HuH-7.5 (cell line): ENCODE measurements at places on chromosomes 5 and 9.

- DNase-seq = no peak
Measured at GRCh38 chr9:101467690-101468089, 32.1 kb upstream of the ALDOB start.

DNA sequence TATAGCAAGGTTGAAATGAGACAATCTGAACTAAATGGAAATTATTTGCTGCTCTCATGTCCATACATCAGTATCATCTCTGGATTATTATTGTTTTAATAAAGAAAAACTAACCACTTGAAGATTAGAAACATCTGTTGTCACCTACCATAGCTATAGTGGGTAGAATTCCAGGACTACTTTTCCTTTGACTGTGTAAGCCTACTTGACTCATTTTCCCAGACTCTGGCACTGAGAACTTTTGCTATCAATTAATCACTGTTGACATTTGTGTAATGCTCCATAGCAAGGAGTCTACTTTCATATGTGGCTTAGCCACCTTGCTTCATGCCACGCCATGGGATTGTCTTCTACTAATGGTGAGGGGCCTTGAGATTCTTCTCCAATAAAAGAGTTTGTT, 59.9 kb upstream of the ARRDC3 start:
- DNase-seq = no peak

DNA sequence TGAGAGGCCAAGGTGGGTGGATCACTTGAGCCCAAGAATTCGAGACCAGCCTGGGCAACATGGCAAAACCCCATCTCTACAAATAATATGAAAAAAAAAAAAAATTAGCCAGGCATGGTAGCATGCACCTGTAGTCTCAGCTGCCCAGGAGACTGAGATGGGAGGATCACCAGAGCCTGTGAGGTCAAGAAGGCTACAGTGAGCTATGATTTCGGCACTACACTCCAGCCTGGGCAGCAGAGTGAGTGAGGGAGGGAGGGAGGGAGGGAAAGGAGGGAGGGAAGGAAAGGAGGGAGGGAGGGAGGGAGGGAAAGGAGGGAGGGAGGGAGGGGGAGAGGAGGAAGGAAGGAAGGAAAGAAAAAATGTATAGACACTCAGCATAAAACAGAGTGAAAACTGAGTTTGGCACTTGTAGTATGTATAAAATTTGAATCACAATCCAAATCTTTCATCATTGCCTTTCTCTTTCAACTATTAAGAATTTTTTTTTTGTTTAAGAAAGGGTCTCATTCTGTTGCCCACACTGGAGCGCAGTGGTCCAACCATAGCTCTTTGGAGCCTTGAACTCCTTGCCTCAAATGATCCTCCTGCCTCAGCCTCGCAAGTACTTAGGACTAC, 27.8 kb downstream of the SERINC5 start:
- no peak for DNase-seq

DNA sequence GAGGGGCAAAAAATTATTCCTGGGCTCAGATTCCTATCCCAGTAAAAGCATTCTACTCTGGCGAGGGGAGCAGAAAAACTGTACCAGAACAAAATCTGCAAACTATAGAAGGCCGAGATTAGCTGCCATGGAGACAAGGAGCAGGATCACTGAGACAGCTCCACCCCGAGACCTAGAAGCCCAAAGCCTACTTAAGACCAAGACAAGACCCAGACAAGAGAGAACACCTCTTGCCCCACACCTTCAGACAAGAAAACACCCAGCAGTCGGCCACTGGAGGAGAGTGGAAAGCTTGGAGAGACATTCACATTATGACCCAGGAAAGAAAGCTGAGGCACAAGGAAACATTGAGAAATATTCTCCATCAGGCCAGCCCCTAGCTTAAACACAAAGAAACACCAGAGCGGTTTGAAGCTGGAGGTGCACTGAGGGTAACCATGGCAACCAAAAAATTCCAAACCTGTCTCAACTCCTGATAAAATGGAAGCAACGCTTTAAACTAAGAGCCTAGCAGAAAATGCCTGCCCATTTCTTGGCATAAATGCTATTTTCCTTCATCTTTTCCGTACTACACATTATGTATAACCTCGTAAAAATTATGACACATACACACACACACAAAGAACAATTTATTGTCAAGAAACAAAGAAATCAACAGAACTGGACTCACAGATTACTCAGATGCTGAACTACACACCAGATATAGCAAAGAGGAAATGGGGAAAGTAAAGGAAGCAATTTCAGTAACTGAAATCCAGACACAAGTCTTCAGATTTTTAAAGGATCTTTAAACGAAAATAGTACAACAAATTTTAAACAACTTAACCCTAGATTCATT, 53.8 kb upstream of the FTMT start:
- no peak for DNase-seq

DNA sequence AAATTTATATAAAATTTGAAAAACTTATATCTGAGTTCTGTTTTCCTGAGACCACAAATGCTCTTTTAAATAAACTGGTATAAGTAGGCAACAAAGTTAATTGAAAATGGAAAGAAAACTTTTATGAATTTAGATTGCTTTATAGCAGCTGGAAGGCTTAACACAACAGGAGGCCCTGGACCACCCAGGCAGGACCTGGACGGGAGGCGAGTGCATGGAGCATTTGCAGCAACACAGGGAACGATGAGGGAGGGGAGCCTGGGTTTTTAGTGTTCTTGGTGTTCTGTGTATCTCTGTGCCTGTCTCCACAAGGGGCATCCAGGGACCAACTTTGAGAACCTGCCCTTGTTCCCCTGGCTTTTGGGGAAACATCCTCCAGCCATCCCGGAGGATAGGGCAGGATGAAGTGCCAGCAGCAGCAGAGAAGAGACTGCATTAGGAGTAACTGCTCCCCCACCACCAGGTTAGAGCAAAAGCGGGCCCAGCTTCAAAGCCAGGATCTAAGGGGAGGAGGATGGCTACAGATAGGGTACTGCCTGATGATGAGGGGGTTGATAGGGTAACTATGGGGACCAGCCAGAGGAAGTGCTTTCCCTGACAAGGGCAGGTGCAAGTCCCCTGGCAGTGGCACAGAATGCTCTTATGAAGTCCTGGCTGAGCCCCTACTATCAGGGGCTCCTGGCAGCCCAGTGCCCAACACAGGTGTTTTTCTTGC, 6.7 kb upstream of the SPATA31E1 start:
- no peak for DNase-seq

- no peak for DNase-seq
Measured at GRCh38 chr5:22044229-22044628, 808.9 kb downstream of the CDH12 start.

DNA sequence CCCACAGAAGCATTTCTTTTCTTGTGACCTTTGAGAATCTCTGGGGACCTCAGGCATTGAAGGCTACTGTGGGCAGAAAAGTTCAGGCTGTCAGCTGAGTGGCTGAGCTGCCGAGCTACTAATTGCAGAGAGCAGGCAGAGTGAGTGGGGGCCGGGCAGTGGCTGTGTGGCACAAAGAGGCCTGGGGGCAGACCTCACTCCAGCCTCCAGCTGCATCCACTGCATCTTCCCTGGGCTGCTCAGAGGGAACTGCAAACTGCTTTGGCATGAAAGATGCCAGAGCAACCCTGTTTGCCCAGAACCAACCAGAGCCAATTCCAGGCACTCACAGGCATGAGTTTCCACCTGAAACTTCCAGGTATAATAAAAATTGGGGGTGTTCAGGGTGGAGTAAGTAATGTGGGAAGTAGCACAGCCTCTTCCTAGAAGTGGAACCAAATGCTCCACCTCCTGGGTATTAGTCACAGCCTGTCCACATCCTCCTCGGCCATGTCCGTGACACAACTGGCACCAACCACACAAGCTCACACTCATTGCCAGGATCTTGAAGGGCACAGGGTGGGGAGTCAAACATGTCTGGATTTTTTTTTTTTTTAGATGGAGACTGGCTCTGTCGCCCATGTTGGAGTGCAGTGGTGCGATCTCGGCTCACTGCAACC, 548.9 kb downstream of the BNC2 start:
- no peak for DNase-seq

DNA sequence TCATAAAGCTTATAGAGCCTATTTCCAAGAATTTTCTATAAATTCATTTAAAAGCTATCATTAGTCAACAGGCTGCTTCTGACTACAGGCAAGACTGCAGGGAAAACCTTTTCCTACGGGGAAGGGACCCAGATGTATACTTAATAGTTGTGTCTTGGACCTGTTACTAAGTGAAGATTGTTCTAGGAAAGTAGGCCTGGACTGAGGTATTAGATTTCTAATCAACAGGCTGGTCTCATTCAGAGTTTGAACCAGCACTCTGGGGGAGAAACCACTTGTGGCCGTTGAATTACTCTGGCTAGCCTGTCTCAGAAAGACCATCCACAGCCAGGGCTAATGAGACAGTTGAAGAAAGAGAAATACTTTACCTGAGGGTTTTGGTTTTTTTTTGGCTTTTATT, 60.0 kb downstream of the IL6ST start:
- DNase-seq = no peak

GRCh38 chr5:131210151-131210510, 39.4 kb downstream of the LYRM7 start:
- no peak for DNase-seq

DNA sequence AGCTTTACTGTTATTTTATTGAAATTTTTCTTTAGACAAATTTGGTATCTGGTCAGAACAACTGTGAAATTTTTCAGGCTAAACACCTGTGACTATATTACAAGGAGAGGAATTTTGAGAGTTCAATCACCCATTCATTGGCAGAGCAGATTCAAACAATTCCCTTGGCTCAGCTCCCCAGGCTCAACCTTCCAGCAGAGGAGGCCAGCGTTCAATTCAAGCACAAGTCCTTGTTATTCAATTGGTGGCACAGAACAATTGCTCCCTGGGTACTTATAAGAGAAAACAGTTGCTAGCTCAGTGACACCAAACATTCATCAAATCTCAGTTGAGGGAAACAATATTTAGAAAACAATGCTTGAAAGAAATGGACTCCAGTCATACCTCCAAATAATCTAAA, 83.3 kb downstream of the SUSD1 start:
- DNase-seq = no peak

- peak; percentile 11 for DNase-seq
Measured at GRCh38 chr5:106940986-106941385, 729.8 kb downstream of the EFNA5 start.

- peak; percentile 57 for DNase-seq
Measured at GRCh38 chr5:173330338-173331206, 2.4 kb upstream of the STC2 start.

DNA sequence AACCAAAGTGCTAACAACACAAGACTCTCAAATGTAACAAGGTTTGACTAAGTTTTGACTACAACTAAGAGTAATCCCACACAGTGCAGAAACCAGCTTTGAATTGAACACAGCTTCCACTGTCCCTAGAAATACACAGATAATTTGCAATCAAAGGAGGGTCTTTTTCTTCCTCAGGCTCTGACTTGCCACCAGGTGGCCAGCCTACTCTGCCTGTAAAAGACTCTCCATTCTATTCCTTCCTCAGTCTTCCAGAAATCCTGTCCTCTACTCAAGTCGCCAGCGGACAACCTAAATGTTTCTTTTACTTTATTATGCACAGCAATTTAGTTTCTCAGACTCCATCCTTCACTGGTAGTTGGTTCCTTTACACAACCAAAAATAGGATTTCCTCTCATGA, 32.2 kb upstream of the MCTP1 start:
- no peak for DNase-seq

DNA sequence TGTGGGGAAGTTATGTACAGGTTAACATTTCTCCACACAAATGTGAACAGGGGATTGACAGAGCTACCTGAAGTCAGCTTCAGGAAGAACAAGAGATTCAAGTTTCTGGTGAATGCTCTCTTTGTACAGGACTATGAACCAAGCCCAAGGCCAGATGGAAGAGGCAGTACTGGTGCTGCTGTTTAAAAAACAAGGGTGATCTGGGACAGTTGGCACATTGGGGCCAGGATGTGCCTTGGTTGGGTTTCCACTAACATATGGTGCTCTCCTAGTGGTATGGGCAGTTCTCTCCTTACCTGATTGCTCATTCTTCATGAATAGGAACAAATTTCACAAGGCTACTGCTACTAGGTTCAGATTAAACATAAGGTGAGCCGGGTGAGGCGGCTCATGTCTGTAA, 40.0 kb downstream of the MTMR12 start:
- DNase-seq = no peak

DNA sequence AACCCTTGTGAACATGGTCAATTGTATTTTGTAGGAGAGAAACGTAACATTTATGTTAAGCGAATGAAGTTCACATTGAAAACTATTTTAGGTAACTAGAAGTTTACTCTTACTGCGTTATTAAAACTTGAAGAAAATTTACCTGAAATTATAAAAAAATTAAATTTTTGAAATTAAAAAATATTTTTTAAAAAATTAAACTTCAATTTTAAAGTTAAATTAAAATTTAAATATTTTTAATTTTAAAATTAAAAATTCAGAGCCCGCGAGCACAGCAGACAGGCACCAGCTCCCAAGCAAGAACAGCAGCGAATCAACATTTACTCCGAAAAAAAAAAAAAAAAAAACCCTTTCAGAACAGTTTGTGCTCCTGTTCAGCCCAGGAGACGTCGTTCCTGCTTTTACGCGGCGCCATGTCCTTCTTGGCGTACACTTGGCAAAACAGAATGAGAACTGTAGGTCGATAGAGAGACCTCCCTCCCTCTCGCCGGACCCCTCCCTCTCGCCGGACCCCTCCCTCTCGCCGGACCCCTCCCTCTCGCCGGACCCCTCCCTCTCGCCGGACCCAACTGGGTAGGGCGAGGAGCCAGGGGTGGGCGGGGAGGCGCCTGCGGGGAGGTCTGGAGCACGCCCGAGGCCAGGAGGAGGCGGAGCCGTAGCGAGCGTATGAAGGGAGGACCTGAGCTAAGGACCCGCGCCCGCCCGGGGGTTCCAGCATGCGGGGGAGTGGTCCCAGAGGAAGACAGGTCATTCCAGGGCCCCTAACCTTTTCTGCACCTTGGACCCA, 235.8 kb downstream of the ROR2 start:
- no peak for DNase-seq

DNA sequence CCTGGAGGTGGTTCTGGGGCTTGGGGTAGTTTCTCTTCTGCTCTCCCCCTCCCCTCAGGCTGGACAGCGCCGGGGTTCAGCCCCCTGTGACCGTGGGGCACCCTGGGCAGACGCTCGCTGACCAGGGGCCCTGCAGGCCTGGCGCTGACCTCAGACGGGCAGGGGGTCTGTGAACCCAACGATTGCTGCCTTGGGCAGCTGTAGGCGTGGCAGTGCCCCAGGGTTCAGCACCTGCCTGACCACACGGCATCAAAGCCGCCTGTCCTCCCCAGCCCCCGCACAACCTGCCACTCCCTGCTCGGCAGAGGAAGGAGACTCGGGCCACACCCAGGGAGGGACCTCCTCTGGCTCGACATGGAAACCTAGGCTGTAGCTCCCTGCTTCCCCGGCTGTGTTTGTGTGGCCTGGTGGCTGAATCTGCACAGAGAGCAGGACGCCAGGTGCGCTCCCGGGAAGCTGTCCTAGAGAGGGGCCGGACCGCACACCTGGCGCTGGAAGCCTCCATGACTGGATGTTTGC, 12.2 kb downstream of the LCN12 start:
- no peak for DNase-seq

GRCh38 chr9:35406183-35406959, 83.5 kb upstream of the RUSC2 start:
- no peak for DNase-seq

- no peak for DNase-seq
Measured at GRCh38 chr5:133763744-133764143, 151.4 kb upstream of the FSTL4 start.
